ENCODE measurements at places on chromosomes 2 and 18.

- DNase-seq: no peak
These were observed 78.8 kb downstream of the TGOLN2 start for GRCh38 chr2:85248773-85249509.

GRCh38 chr2:237456200-237456843 lies 30.7 kb upstream of the MLPH start:
- no peak for DNase-seq

GRCh38 chr18:67402543-67402942 lies 114.0 kb downstream of the DSEL start:
- no peak for DNase-seq

- no peak for DNase-seq
These were observed 278.0 kb upstream of the HDAC4 start for GRCh38 chr2:239678666-239679296.

DNA sequence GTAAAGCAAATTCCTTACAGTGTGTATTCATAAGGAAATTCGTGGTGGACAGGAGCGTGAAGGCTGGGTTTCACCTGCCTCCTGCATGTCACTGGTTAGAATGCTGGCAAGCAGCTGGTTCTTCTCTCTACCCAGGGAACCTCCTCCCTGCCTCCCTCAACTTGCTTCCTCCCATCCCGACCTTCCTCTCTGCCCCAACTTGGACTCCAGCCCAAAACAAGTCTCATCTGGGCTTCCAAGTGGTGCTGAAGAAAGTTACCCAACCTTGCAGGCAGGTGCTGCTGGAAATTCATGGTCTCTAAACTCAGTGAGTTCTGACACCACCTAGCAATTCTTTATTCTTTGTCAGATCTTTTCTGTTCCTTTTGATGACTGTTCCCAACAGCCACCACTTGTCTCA lies 184.5 kb downstream of the BCL2 start:
- DNase-seq: no peak

DNA sequence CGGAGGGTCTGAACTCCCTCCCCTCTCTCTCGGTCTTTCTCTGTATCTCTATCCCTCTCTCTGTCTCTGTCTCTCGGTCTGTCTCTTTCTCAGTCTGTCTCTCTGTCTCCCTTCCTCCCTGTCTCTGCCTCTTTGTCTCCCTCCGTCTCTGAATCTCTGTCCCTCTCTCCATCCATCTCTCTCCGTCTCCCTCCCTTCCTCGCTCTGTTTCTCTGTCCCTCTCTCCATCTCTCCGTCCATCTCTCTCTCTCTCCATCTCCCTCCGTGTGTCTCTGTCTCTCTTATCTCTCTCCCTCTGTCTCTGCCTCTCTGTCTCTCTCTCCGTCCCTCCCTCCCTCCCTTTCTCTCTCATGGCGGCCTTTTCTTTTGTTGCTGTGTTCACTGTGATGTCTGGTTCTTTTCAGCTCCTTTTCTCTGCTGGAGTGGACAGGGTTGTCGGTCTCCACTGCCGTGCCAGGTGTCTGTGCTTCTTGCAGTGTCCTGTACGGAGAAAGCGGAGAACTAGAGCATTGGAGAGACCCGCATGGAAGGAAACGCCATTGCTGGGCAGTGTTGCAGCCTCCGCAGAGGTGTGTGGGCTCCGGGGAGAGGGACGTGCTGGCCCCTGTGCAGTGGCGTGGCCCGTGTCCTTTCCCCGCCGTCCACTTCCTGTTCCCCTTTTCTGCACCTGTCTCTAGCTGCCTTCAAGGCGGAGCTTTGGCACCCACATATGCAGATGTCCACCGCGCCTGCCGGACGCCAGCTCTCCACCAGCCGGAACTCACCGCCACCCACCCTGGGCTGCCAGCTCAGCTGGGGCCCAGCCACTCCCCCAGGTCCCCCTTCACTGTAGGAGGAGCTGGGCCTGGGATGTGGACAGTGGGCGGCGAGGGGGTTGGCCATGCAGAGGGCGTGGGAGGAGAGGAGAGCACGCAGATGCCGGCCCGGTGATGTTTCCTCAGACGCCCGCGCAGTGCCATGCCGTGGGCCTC lies 113.1 kb downstream of the NFATC1 start:
- DNase-seq: no peak

- DNase-seq: no peak
These were observed 61.5 kb downstream of the TANC1 start for GRCh38 chr2:159029936-159030335.

- DNase-seq: no peak
These were observed 8.5 kb upstream of the RPE start for GRCh38 chr2:209993968-209994367.

DNA sequence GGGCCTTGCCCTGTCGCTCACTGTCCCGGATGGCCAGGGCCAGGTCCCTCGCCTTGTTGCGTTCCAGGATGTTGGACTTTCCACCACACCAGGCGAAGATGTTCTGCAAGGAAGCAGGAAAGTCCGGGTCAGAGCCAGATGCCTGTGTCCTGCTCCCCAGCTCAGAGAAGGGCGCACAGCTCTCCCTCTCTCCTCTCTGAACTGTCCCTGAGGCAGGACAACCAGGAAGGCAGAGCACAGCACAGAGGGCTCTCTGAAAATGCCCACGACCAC lies 11.0 kb downstream of the CAPG start:
- no peak for DNase-seq

Data from activated CD4-positive, alpha-beta T cell treated with anti-CD3 and anti-CD28 coated beads, Interleukin-2, amount 50 U/mL, for 1 hour (primary cell).